Activated CD4-positive, alpha-beta memory T cell treated with anti-CD3 and anti-CD28 coated beads, Interleukin-2, amount 10 ng/mL, durations not matched to agents 7 days and 5 days (primary cell): ENCODE measurements at places on chromosomes 3 and 15.

DNA sequence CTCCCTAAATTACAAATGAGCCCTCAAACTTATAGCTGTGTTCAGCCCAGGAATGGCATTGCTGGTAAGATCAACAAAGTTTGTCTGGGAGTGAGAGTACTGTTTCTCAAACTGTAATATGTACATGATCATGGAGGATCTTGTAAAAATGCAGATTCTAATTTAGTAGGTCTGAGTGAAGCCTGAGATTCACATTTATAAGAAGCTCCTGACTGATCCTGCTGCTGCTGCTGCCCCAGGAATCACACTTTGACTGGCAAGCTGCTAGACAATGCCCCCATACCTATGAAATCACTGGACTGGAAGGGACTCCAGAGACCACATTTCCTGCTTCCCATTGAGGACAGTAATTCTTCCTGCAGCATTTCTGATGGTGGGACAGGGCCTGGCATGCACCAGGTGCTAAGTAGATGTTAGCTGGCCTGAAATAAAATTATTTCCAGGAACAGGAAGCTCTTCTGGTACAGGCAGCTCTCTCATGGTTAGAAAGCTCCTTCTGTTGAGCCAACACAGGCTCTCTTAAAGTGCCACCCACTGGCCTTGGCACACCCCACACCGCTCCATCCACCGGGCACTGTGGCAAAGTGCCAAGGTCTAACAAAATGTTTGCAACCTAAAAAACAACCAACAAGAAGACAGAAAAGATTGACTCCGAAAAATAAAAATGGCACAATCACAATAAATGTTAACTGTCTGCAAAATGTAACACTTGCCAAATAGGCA is 36.7 kb upstream of the ZNF710 start:
- DNase-seq = no peak

GRCh38 chr15:48915861-48916260 is 37.9 kb downstream of the EID1 start:
- DNase-seq = no peak

DNA sequence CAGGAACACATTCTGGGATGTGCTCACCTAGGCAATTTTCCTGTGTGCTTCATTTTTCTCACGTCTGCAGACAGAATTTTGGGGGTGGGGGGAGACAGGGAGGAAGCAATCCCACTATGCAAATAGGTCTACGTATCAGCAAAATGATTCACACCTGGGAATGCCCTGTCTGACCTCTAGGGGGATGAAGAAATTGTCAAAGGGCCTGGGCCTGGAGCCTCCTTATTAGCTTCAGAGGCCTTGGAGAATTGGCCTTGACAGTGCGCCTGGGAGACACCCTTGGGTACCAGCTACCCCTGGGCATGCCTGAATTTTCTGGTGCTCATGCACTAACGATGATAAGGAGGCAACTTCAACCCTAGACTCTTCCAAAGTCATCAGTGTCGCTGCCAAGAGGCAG is 207.5 kb downstream of the CADPS start:
- DNase-seq = no peak

GRCh38 chr3:175105066-175105465 is 245.9 kb downstream of the NAALADL2 start:
- DNase-seq = no peak

DNA sequence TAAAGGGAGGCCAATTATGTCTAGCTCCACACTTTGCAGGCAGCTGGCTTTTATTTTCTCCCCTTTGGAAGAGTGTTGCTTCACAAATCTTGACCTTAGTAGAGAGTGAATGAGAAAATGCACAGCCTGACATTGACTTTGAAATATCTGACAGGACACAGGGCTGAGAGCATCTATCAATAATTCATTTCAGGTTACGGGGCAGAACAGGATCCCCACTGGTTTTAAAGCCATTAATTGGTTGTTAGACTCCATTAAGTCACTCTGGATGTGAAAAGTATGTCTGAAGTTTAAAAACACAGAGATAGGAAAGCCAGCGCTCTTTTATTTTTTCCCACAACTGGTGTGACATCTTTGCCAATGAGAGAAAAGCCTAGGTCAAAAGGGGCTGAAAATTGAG is 251.9 kb upstream of the TMC3 start:
- DNase-seq = no peak

DNA sequence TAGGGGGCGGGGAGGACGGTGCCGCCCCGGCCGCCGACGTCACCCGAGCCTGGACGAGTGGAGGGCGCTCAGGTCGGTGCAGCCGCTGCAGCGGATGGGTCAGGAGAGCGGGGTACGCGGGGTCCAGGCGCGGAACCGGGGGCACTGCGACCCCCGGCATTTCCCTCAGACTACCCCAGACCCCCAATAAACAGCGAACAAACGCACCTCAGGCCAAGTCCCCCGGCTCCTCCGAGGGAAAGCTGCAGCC is 78.9 kb downstream of the IQSEC1 start:
- no peak for DNase-seq
